ENCODE measurements at places on chromosomes 4 and X.

DNA sequence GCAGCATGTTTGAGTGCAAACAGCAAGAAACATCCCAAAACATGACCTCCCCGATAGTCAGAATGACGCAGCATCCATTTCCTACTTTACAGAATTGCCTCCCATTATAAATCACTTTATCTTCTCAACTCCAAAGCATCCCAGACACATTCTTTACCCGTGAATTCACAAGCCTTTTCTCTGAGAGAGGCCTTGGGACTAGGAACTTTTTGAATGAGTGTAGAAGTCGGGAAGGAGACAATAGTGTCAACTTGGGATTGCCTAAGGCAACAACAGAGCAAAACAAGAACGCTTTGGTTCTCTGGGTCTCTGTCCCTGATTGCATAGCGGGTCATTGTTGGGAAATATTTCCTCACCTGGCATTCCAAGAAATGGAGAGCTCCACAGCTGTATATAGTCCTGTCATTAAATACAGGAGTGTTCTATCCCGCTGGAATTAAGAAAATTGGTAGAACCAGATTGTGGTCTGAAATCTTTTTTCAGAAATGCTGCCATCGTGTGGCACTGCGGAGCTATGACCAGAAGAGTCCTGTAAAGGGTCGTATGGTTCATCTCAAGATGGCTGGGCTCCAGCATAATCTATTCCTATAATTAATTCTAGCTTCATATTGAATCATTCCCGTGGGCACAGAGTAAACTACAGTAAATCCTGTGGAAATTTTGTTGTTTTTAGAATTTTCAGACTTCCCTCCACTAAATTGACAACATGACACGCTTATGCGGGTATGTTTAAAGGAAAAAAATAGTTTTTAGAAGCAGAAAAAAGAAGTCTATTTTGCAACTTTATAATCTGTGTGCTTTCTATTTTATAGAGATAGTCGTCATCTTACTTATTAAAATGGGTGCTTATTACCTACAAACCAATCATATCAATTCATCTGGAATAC is 2.0 kb upstream of the SPP1 start:
- peak; percentile 94 for DNase-seq

GRCh38 chrX:70455366-70456202 is 10.9 kb downstream of the DLG3 start:
- DNase-seq: no peak

DNA sequence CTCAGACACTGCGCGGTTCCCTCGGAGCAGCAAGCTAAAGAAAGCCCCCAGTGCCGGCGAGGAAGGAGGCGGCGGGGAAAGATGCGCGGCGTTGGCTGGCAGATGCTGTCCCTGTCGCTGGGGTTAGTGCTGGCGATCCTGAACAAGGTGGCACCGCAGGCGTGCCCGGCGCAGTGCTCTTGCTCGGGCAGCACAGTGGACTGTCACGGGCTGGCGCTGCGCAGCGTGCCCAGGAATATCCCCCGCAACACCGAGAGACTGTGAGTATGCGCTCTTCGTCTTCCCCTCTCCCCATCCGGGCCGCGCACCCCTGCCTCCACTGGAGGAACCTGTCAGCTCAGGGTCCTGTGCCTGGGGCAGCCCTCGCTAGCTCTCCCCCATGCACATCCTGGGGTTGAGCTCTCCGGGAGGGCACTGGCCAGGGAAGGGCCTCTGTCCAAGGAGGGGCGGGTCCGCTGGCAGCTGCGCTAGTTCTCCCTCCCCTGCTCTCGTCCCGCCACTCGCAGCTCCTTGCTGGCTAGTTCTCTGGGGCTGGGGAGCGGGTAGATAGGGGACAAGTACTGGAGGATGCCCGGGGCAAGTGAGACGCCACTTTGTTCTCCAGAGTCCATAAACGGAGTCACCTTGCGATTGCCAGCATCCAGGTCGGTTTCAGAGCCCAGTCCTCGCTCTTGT is 2.2 kb downstream of the SLIT2 start:
- peak; percentile 57 for DNase-seq

DNA sequence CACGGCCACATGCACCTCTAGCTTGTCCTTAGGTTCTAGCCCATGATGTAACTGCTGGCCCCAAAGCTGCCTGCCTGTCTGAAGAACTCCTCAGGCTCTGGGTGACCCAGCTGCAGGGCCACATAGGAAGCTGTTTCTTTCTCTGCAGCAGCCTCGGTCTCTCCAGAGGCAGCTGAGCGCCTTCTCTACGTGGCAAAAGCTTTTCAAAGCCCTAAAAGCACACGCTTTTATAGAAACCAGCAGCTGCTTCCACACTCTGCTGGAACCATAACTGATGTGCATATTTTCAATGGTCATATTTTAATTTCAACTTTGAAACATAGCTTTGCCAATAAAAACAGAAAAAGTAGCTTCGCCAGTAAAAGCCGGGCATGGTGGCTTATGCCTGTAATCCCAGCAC is 37.4 kb downstream of the FAM53A start:
- no peak for DNase-seq

GRCh38 chrX:250965-251364 is 30.2 kb upstream of the PLCXD1 start:
- DNase-seq: no peak

GRCh38 chr4:128158894-128159293 is 97.8 kb downstream of the LARP1B start:
- no peak for DNase-seq

DNA sequence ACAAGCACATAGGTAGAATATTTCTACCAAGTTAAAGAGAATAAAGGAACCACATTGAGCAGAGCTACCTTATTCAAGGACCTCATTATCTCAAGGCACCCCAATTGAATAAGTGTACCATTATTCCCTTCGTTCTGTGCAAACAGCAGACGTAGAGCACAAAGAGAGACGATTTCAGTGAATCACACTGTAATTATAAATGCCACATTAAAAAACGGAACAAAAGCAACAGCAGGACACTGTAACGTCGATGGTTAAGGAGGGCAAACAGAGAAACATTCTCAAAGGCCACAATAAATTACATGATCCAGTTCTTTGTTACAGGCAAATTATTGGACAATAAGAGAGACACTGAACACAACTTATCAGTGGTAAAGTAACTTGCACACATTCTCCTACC is 644.1 kb upstream of the TENM3 start:
- DNase-seq: no peak

- DNase-seq: peak; percentile 65
These were observed 3.5 kb downstream of the PKD2 start for GRCh38 chr4:88010966-88011365.

DNA sequence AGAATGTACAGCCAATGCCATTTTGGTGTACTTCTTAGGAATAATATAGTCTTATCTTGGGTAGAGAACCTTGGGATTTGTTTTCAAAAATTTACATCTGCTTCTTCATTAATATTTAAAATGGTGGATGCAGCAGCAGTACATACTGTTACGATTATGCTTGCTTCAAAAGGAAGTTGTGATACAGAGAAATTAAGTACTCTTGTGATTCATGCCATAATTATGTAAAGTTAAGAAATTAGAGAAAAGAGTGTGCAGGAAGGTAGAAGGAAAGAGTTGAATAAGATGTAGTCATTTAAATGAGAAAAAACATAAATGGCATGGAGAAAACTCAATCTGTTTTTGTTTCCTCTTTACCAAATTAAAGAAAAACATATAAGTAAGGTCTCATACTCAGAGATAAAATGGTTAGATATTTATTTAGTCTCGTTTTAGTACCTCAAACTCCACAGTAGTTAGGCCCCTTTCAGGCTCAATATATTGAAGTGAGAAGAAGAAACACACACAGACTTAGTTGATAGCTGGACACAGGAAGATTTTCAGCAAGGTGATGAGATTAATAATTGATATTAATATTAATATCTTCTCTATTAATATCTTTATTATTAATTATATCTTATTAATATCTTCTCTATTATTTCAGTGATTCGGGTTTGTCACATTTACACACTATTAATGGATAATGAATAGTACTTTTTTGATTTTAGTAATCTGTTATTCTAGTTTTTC is 70.1 kb upstream of the HPGD start:
- no peak for DNase-seq

DNA sequence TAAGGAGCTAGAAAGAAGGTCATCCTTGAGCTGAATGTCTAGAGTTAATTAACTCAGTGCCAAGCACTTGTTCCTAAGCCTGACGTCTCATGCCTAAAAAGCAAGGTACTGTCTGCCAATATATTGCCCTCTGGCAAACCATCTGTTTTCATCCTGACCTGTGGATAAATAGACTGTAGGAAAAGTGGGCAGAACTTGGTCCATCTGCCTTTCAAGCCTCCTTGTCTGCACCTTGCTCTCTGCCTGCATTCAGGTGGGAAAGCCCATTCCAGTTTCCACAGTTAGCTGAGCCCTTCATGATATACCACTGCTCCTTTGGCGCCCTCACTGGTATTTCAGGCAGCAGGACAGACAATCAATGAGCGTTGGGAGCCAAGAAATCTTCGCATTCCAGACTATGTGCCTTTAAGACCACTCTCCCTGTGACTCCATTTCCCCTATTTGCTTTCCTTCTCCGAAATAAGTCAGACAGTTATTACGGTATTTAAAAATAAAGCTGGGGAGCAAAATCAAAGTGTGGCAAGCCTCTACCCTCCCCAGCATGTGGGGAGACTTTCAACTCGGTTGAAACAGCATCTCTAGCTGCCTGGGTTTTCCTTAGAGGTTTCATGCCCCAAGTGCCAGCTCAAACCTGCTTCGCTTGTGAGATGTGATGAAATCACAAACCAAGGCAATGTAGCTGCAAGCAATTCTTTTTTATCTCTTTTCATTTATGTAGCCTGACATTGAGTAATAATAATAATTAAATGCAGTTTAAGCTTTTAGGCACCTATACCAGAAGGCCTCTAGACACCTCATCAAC is 2.5 kb upstream of the CCDC149 start:
- DNase-seq: no peak

- no peak for DNase-seq
These were observed 278.3 kb downstream of the INPP4B start for GRCh38 chr4:142567620-142568451.

DNA sequence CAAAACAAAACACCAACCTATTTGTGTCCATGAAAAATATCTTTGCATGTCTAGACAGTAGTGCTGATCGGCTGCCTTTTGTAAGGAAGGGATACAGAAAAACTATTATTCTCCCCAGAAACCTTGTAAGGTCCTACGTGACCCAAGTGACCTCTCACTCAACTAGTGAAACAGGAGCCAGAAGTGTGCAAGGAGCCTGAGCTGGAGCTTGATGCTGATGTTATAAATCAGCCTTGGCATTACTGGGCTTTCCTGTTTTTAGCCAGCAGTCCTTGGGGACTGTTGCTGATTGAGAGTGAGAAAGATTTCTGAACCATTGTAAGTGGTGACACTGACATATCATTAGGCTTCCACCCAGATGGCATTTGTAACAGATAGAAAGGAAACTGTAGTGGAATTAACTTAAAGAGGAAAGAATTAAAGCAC is 100.8 kb upstream of the LIMCH1 start:
- peak; percentile 26 for DNase-seq

DNA sequence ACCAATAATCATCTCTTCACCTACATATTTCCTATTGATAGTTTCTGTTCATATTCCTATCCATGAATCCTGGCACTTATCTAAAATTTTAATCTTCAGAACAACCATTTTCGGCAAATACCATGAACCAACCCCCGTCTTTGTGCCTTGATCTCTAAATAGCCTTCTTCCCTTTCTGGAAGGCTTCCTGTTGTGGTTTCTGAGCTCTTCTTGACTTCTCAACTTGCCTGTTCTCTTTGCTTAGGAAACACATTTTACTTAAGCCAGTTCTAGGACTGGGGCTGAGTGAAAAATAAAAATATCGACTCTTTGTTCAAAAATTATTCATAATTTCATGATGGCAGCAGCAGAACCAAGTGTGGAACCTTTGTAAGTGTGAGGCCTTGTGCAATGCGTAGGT is 882.4 kb downstream of the C4orf33 start:
- DNase-seq: no peak

All from EL (cell line).